ENCODE measurements at places on chromosomes 3 and 15.

DNA sequence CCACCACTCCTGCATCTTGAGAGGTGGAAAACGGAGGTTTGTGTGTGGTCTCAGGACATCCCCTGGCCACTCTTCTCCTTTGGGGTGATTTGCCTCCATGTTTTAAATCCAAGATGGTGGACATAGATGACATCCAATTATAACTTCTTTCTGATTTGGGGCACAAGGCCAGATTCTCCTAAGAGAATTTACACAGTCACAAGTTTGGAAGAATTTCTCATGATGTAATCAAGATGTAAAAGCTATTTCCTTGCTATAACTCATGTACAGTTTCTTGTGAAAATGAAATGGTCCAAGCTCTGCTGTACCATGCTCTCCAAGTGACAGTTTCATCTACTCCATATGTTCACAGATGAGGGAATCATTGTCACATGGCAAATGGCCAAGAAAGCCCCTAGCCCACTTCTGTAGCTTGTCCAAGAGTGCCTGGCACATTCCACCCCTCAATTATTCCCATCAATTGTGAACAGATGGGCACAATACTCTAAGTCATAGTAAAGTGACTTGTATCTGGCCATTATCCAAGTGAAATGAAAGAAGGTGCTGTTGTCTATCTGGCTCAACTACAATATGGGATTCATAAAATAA is 134.6 kb upstream of the ROPN1 start:
- DNase-seq: no peak

GRCh38 chr3:152376351-152377183 is 107.8 kb downstream of the MBNL1 start:
- no peak for DNase-seq

DNA sequence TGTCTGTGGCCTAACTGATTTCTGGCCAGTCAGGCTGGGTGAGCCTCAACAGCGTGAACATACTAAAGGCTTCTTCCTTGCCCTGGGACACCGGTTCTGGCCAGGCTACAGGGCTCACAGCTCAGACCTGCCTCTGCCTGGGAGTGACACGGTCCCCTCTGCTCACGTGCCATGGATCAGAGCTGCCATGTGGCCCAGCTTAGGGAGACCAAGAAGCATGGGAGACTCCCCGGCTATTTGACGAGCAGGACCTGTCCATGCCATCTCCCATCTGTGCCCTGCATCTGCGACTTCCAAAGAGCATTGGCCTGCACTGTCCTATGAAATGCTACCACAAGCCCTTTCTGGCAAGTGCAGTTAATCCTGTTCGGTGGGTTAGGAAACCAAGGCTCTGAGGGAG is 57.4 kb downstream of the APBA2 start:
- no peak for DNase-seq

DNA sequence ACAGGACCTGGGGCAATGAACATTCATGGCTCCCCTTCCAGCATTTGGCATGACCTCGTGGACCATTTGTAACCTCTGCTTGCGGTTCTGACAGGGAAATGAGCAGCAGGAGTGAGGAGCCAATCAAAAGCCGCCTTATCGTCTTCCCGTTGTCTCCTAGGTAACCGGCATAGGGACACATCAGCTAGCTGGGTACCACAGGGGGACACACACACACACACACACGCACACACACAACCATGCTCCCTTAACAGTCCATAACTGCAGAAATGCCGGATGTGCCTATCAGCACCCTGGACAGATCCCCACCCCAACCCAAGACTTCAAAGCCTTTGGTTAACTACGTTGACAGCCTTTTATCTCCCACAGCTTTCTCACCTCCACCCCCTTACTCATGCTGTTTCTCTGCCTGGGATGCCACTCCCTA is 53.4 kb upstream of the CCDC174 start:
- DNase-seq: peak; percentile 12

DNA sequence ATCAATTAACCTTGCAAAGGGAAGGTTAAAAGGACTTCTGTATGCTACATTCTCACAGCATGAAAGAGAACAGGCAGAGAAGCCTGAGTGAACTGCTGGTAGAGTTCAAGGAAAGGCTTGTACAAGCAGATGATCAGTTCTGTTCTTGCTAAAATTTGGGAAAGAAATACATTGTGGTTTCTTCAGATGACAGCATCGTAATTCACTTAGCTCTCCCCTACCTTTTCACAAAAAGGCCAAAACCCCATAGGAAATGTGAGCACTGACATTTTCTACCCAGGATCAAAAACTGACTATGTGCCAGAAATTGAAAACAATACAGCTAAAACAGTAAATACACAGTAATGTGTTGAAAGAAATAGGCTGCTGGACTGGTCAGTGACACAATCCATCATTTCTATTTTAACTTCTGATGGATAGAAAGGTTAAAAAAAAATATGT is 216.4 kb downstream of the DPH6 start:
- no peak for DNase-seq

DNA sequence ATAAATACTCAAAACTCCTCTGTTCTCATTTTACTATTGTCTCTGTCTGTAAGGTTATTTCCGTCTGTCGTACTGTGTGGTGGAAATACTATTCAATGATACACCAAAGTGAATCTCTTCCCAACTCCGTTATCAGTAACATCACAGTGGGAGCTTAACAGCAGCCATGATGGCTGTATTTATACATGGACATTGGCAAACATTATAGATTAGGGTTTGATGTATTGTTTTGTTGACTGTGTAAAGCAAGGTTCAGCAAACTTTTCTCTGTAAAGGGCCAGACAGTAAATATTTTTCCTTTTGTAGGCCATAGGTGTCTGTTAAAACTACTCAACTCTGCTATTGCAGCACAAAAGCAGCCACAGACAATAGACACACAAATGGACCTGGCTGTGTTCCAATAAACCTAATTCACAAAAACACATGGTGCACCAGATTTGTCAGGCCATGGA is 23.2 kb downstream of the LIPC start:
- DNase-seq: no peak

- no peak for DNase-seq
Measured at GRCh38 chr3:74787011-74787410, 172.6 kb upstream of the CNTN3 start.
